ENCODE measurements at places on chromosomes 7 and 10.

- DNase-seq = no peak
Observed at GRCh38 chr7:155863721-155864151, 51.5 kb upstream of the SHH start.

DNA sequence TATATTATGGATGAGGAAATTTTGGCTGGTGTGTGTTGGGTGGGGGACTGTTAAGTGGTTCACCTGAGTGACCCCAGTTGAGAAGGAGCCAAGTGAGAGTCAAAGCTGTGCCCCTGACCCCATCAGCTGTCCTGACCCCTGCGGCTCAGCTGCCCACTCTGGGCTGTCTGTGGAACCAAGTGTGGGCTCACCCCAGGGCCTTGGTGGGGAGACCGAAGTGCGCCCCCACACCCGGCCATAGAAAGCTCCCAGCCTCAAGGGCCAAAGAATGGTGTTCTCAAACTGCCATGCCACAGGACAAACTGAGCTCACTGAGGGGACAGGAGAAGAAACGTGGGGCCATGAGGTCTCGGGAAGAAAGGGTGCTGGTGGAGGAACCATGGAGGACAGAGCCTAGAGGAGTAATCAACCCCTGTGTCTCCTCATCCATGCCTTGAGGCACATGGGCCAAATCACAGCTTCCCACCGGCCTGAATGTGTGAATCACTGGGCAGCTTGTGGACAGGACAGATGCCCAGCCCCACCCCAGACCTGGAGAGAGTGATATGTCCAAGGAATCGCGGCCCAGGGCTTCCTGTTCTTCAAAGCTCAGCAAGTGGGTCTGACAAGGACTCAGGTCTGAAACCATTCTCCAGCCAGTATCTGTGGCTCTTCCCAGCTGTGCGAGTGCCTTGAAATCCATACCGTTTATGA, 86.2 kb upstream of the CACUL1 start:
- DNase-seq = no peak

- DNase-seq = no peak
Observed at GRCh38 chr7:51046103-51046466, 263.4 kb upstream of the GRB10 start.

- DNase-seq = no peak
Observed at GRCh38 chr10:107894516-107894915, 730.0 kb upstream of the SORCS1 start.

DNA sequence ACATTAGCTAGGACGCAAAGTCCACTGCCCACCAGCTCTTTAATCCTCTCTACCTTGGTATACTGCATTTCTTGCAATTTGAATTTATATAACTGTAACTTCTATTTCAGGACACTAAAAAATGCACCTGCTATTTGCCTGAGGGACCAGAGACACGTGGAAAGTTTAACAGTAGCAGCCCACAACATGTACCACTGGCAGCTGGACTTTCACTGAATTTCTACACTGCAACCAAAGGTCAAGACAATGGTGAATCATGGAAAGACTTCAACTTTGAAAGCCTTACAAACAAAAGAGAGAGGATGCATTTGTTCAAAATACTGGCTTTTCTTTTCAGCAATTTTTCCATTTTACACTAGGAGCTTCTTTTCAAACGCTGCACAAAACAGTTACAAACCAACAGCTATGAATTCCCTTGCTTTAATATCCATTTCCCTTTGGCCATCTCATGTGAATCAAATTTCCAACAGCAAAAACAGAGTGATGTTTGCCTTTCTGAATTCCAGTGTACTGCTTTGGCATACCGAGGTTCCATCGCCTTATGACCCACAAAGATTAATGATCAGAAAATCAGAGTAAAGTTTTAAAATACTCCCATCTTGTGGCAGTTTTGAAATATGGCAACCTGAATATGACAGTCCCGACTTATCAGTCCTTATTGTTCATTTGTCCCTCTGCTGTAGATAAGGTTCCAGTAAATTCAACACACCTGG, 29.9 kb upstream of the HNRNPH3 start:
- peak; percentile 38 for DNase-seq

- DNase-seq = peak; percentile 24
Observed at GRCh38 chr7:96685353-96685752, 24.3 kb downstream of the SEM1 start.

GRCh38 chr7:92634924-92635519, 44.8 kb upstream of the FAM133B start:
- peak; percentile 62 for DNase-seq

GRCh38 chr7:37198906-37199485, 249.7 kb downstream of the ELMO1 start:
- peak; percentile 72 for DNase-seq

DNA sequence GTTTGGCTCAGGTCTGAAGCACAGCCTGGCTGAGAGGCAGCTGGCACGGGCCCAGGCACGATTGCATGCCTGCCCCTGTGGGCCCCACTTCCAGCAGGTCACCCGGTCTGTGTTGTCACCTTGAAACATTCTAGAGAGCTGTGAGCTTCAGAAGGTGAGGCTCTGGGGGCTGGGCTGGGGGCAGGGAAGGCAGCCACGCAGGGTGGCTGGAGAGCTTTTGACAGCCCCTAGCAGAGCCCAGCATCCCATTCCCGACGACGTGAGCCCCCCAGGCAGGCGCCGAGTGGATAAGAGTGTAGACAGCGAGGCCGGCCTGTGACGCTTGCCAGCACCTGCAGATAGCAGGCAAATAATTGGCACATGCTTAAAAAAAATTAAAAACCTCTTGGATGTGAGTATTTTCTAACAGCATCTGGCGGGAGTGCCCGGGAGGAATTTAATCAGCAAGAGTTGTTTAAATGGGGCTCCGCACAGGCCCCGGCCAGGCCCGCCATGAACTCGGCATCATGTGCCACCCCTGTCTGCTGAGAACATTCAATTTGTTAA, 212.0 kb upstream of the TBX20 start:
- no peak for DNase-seq

- peak; percentile 2 for DNase-seq
Observed at GRCh38 chr7:93231259-93231658, 907 bp upstream of the VPS50 start.

DNA sequence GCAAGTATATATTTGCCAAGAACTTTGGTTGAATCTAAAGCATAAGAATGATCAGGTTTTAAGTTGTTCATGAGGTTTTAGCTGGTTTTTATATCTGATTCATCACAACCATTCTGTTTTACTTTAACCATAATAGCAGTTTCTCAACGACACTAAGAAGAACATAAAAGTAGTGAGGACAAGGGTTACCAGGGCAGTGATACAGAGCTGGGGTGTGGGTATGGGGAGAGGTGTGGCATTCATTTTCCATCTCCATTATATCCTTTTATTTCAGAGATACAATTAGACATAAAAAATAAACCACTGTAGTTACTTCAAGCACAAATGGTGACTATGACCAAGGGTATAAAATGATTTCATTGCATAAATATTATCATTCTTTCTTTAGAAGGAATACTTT, 149.8 kb upstream of the STEAP4 start:
- no peak for DNase-seq

- DNase-seq = no peak
Observed at GRCh38 chr10:84766923-84767322, 438.5 kb downstream of the CCSER2 start.

DNA sequence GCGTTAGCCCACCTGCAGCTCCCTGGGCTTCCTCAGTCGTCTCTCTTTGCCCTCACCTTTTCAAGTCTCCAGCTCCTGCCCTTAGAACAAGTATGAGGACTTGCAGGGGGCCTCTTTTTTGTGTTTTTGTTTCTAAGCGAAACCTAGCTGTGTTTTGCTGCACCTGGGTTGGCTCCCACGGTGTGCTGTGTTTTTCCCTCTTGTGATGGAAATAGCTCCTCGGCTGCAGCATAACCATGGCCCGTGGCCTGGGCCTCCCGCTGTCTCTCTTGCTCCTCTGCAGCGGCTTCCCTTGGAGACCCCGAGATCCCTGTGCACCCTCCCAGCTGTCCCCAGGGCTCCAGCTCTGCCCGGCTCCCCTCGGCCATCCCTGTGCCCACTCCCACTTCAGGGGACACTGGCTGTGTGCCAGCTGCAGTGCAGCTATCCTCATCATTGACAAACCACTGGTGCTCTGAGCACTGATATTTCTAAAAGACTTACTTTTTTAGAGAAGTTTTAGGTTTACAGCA, 75.6 kb upstream of the TCERG1L start:
- no peak for DNase-seq

DNA sequence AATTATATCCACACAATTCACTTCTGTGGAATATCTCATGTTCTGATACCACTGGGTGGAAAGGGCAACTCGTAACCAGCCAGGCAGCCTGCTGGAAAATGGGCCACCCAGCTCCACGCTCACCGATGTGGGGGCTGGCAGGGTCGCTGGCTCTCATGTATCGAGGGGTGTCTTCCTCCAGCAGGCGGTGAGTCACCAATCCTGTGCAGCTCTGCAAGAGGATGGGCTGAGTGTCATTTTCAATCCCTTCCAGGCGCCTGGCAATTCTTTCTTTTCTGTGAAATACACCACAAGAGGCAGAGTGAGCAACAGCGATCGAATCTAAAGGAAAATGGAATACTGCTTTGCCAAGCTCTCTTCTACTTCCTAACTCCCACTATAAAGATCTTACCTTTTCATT, 80.1 kb downstream of the SVIL start:
- DNase-seq = no peak

GRCh38 chr7:2710286-2710655, 22.3 kb downstream of the AMZ1 start:
- DNase-seq = peak; percentile 69

- DNase-seq = no peak
Observed at GRCh38 chr7:102427019-102427405, 6.4 kb upstream of the ORAI2 start.

DNA sequence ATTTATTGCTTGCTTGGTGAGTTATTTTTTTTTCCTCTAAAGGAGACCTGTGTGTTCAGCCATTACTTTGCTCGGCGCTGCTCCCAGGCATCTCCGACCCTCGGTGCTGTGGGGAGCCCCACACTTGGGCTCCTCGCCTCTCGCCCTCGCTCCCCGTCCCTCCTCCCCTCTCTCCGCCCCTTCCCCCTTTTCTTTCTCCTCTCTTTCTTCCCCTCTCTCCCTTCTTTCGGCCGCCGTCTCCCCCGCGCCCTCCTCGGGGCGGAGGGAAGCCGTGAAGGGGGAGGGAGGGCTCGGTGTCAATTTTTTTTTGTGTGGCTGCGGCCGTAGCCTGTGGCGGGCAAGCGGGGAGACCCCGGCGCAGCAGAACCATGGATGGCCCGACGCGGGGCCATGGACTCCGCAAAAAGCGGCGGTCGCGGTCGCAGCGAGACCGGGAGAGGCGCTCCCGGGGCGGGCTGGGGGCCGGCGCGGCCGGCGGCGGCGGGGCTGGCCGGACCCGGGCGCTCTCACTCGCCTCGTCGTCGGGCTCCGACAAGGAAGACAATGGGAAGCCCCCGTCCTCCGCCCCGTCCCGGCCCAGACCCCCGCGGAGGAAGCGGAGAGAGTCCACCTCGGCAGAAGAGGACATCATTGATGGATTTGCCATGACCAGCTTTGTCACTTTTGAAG, 1.1 kb downstream of the AUTS2 start:
- DNase-seq = no peak

GRCh38 chr10:29265210-29265768, 23.6 kb upstream of the LYZL1 start:
- no peak for DNase-seq

- DNase-seq = no peak
Observed at GRCh38 chr10:78604721-78605120, 464.0 kb upstream of the ZMIZ1 start.

DNA sequence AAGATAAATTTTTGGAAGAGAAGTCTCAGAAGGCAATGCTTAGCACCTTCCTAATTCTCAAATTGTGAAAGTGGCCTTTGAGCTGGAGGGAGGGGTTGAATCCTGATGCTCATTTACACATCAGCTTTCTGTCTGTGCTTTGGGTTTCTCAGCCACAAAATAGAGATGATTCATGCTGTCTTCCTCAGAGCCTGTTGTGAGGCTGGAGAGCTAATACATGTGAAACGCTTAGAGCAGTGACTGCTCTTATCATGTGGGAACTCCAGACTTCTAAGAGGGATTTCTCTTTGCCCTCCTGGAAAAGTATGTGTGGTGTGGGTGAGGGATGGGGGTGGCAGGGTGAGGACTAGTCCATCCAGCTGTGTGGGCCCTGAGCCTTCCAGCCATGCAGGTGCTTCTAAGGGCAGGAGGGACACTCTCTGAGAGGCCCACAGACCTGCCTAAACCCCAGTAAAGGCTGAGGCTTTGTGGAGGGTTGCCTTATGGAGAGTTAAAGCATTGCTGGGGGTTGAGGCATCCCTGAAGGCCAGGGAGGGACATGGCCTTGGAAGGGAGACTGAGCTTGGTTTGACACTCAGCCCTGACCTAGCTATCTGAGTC, 4.8 kb upstream of the EVX1 start:
- no peak for DNase-seq

- DNase-seq = no peak
Observed at GRCh38 chr10:121459279-121459621, 139.0 kb downstream of the FGFR2 start.

- DNase-seq = no peak
Observed at GRCh38 chr10:47374611-47375536, 9.2 kb downstream of the ZNF488 start.

DNA sequence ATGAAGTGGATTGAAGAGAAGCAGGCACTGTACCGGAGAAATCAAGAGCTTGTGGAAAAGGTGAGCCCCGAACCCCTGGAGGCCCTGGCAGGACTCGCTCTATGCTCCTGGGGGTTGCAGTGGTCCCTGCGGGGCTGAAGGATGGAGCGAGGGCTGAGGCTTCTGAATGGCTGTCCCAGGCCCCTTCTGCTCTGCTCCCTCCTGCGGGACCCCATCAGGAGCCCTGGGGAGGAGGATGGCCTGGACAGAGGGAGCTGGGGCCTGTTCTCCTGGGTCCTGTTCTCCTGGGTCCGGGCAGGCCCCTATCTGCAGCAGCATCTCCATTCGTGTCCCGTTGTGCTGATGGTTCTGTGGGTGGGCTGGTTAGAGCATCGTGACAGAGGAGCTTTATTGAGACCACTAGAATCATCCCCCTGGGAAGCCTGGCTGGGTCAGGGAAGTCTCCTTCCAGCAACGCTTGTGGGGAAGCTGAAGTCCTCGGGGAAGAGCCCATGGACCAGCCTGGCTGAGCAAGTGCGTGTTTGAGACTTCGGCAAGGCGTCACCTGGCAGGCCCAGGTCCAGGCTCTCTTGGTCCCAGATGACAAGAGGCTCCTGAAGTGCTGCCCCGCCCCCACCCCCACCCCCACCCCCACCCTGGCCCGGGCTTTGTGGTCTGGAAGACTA, 41.1 kb upstream of the DPYSL4 start:
- no peak for DNase-seq
